GM03348 (cell line): ENCODE measurements at places on chromosomes 1 and 21.

- peak; percentile 51 for DNase-seq
Measured at GRCh38 chr1:70411360-70411844, 334 bp downstream of the CTH start.

DNA sequence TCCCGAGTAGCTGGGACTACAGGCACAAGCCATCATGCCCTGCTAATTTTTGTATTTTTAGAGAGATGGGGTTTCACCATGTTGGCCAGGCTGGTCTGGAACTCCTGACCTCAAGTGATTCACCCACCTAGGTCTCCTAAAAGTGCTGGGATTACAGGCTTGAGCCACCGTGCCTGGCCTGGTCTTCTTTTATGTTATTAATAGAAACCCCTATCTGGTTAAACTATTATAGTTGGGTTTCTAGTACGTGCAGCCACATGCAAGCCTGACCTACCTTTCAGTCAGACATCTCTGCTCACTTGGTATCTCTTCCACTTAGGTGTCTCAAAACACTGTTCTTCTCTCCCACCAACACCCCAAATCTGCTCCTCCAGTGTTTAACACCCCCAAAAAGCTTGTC is 34.4 kb downstream of the PSEN2 start:
- DNase-seq = no peak

GRCh38 chr1:92043621-92044020 is 13.8 kb downstream of the EPHX4 start:
- no peak for DNase-seq

DNA sequence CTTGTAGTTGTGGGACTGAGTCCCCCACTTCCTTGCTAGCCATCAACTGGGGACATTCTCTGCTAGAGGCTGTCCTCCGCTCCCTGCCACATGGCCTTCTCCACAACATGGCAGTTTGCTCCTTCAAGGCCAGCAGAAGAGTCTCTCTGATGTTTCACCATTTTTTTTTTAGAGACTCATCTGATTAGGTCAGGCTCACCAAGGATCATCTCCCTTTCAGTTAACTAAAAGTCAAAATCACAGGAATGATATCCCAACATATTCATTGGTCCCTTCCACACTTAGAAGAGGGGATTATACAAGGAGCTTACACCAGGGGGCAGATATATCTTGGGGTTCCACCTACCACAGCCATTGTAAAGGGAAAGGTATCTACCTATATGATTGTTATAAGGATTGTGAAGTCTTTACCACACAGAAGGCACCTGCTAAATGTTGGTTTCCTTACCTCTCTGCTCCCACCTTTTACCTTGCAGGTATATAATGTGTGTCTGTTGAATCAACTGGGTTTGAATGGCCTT is 23.3 kb downstream of the RIMKLA start:
- no peak for DNase-seq

GRCh38 chr21:15134701-15135470 is 70.1 kb upstream of the NRIP1 start:
- no peak for DNase-seq

DNA sequence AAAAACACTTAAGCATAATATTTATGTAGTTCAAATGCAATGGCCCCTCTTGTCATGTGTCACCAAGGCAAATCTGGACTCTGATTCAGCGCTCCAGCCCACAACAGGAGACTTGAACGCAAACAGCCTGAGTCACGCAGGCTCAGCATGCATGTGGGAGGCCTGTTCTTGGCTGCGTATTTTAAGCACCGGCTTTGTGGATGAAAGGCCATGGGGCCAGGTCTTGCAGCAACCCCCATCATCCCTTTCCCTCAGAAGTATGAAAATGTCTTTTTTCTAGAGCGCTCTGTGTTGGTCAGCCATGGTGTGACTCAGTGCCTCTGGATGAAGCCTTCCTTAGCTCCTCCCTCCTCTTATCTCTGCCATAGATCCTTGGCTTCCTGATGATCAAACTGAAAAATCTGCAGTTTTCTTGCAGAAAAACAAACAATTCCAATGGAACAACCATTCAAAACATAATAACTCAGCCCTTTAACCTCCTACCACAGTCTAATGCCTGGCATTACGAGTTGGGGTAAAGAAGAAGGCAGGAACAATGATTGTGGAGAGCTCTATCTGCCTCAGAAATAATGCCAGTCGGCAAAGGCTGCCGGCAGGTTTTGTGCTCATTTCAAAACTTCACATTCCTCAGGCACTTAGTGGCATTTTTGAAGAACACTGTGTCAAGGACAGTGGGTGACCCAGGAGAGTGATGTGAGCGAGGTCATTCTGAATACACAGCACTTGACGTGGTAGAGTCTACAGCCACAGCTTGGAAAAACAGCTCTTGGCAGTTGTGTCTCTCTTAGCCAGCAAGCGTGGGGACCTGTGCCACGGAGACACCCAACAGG is 167.5 kb downstream of the CLIC6 start:
- peak; percentile 87 for DNase-seq

- peak; percentile 17 for DNase-seq
Measured at GRCh38 chr1:204574865-204575163, 58.6 kb downstream of the MDM4 start.

DNA sequence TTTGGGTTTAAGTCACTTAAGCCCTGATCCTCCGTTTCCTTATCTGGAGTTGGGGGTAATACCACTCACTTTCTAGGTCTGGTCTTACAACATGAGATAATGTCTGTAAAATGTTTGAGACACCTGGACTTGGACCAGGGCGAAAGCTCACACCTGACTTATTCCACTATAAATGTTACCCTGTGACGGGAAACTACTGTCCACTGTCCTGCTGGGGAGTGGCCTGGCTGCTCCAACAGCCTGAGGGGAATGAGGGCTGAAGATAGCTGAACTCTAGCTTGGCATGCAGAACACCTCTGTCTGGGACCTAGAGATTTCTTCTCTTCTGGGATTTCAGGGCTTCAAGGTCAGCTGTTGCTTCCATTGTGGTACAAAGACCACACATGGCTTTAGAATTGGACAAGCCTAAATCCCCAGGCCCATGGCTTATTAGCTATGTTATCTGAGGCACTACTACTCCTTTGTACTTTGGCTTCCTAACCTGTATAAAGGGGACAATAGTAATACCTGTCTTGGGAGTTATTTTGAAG is 9.5 kb upstream of the A3GALT2 start:
- DNase-seq = no peak
